HFF-Myc (cell line): ENCODE measurements at places on chromosomes 12 and 14.
A peak's percentile ranks its signal among the peaks of the same experiment; 100 is the strongest.

GRCh38 chr14:59244581-59244980, 56.1 kb downstream of the DAAM1 start:
- DNase-seq = no peak

DNA sequence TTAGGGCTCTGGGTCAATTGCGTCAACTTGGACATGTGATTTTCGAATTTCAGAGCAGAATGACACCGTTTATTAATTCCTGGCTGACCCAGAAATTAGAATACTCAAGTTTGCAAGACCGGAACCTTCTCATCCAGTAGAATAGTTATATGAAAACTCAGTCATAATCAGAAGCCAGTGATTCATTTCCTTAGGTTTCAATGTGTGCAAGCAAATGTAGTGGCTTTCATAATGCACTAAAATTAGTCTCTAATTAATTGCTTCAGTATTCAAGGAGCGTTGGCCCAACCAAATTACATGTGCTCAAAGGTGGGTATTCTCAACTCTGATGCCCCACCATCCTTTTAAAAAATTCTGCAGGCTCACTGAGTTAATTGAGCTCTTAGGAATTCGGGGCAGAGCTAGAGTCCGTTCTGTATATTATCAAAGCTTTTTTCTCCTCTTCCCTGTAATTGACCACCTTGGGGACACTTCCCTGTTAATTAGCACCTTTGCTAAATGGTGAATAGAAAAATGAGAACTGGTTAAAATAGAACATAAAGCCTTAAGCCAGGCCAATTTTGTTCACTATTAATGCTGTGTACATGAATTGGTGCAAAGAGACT, 55.4 kb downstream of the DAO start:
- DNase-seq = no peak

DNA sequence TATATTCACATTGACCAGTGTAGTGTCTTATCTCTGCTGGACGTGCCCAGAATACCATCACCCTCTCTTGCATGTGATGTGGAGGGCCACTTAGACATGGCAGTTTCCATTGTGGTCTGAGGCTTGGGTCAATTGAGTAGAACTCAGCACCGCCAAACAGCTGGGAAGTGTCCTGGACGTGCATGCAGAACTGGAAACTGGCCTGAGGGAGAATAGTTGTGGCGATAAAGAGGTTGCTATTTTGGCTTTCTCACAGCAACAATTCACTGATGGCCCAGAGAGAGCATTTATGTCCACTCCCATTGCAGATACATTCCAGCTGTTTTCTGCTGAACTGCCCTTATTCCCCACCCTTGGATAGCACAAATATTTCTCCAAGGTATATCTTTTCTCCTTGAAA, 210.1 kb upstream of the DAAM1 start:
- no peak for DNase-seq

GRCh38 chr12:110354172-110354780, 49.2 kb downstream of the ANAPC7 start:
- DNase-seq = no peak

- DNase-seq = no peak
Observed at GRCh38 chr12:87660987-87661774, 368.0 kb downstream of the C12orf50 start.

DNA sequence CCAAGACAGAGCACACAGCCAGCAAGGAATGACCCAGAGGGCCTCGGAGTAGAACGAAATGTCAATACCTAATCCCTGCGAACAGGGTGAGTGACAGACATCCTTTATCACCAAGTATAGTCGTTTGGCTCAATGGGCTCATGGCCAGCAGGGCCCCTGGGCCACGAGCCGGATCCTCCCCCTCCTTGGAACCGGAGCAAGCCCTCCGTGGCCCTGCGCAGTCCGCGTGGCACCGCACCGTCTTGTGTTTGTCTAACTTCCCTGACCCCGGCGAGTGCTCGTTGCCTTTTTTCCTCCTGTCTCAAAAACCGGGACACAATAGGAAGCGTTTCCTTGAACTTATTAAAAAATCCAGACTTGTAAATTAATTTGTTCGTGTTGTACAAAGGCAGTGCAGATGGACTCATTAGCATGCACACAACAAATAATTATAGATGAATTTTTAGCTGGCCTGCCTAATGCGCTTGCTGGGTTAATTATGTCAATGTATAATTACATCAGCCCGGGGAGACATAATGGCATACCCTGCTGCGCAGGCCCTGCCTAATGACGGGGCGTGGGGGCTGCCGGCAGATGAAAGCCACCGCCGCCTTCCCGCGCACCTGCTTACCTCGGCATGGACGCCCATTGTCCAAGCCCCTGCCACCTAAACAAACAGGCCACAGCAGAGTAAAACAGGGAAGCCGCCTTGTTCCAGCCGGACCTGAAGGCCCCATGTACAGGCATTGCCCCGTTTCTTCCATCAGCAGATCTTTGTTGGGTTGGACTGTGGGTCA, 81.6 kb downstream of the PHETA1 start:
- no peak for DNase-seq

GRCh38 chr14:105062048-105062433, 3.2 kb downstream of the GPR132 start:
- no peak for DNase-seq

GRCh38 chr12:11895421-11896078, 175.2 kb upstream of the BCL2L14 start:
- DNase-seq = no peak

- DNase-seq = no peak
Observed at GRCh38 chr12:120903412-120904196, 554 bp downstream of the SPPL3 start.

- DNase-seq = no peak
Observed at GRCh38 chr12:89393551-89394121, 41.3 kb upstream of the DUSP6 start.

- DNase-seq = no peak
Observed at GRCh38 chr12:80589077-80589476, 118.4 kb upstream of the MYF6 start.

- DNase-seq = no peak
Observed at GRCh38 chr12:7061138-7061537, 620 bp downstream of the C1S start.

- no peak for DNase-seq
Observed at GRCh38 chr12:72368719-72369422, 96.7 kb downstream of the TRHDE start.

- peak; percentile 89 for DNase-seq
Observed at GRCh38 chr12:28583701-28584261, 393.5 kb downstream of the CCDC91 start.

DNA sequence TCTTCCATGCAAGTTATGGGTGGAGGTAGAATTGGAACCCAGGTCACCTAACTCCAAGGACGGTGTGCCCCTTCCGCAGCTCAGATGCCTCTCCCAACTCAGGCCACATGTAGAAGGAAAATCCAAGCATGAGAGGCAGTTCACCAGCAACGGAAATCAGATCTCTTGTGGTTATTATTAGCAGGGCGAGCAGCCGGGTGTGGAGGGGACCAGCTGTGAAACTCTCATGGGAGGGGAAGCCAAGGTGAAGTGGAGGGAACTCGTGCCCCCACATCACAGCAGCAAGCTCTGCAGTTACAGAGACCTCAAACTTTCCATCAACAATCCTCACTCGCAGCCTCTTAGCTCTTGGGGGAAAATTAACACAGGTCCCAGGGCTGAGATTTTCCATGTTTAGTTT, 79.7 kb downstream of the KSR2 start:
- DNase-seq = no peak

DNA sequence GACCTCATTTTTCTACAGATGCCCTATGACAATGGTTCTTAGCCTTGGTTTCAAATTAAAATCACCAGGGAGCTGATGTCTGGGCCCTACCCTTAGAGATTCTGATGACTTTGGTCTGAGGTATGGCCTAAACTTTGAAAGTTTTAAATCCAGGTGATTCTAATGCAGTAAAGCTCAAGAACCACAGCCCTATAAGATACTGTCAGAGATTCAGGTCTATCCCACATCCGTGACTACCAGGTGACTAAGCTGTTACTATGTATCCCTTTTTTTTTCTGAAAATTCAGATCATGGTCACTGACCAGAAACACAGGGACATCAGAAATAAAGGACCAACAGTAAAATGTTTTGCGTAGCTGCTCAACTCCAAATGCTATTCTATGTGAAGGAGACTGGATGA, 148.8 kb upstream of the BMP4 start:
- DNase-seq = no peak

DNA sequence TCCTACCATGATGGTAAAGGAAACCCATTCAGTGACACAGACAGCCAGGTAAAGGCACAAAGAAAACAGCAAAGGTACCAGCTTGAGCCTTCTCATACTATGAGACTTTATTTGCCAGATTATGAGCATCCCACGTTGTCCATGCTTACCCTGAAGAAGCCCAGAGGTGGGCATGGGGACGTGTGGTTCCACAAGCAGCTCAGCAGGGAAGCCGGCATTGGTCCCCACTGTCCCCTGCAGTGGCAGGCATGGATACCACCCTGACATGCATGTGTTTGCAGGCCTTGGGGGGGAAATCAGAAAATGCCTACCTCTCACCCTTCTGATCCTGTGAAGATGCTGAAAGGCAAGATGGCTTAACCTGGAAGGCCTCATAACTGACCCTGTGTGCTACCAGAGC, 183.1 kb downstream of the PIWIL1 start:
- no peak for DNase-seq
